Dorsolateral prefrontal cortex (tissue), 122 donors: ENCODE measurements at places on chromosomes 7 and 10.

DNA sequence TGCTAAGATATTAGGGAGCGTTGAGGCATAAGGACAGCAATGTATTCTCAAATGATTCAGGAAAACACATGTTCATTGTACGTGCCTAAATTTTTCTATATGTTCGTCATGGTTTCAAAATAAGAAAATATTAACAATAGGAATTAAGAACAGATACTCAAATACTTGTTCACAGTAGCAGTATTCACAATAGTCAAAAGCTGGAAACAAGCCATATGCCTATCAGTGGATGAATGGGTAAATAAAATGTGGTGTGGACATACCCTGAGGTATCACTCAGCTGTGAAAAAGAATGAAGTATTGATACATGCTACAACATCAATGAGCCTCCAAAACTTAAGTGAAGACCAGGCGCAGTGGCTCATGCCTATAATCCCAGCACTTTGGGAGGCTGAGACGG is 84.7 kb upstream of the PTER start:
- no peak for DNase-seq

GRCh38 chr7:22447762-22448161 is 52.2 kb downstream of the STEAP1B start:
- no peak for DNase-seq

DNA sequence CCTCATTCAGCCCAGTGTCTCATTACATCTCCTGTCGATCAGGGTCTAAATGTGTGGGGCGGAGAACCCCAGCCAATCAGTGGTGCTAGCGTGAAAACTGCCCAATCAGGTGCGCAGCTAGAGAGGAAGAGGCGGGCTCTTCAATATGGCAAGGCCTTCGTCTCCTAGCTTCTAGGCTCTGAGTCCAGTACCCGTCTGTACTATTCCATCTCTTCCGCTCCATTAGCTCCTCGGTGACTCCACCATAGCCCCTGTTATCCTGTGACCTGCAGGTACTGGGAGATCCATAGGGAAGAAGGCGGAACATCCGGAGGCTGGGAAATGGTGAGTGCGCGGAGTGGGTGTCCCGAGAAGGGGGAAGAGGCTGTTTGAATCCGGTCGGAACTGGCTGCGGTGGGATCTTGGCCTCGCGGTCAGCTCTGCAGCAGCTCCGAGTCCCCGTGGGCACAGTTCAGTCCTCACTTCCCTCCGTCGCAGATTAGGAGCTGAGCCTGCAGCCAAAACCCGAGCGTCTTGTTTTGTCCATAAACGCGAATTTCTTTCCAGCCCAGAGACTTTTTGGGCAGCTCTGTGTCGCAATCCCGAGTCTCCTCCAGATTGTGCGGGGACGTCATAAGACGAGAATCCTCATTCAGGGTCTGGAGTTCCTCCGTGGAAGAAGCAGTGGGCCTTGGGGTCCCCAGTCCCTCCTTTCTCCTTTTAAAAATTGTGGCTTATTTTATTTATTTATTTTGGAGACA is at the start of gene ZNF727:
ZNF727 (plus strand) TSS at position 134 of the 740 bp plus-strand sequence; CDS start at position 322, 188 bp downstream.
- DNase-seq, result peak; percentile 84

GRCh38 chr10:34046506-34047034 is 712.1 kb upstream of the NRP1 start:
- DNase-seq, result no peak

GRCh38 chr10:100859484-100859763 is 53.3 kb upstream of the SLF2 start:
- no peak for DNase-seq

DNA sequence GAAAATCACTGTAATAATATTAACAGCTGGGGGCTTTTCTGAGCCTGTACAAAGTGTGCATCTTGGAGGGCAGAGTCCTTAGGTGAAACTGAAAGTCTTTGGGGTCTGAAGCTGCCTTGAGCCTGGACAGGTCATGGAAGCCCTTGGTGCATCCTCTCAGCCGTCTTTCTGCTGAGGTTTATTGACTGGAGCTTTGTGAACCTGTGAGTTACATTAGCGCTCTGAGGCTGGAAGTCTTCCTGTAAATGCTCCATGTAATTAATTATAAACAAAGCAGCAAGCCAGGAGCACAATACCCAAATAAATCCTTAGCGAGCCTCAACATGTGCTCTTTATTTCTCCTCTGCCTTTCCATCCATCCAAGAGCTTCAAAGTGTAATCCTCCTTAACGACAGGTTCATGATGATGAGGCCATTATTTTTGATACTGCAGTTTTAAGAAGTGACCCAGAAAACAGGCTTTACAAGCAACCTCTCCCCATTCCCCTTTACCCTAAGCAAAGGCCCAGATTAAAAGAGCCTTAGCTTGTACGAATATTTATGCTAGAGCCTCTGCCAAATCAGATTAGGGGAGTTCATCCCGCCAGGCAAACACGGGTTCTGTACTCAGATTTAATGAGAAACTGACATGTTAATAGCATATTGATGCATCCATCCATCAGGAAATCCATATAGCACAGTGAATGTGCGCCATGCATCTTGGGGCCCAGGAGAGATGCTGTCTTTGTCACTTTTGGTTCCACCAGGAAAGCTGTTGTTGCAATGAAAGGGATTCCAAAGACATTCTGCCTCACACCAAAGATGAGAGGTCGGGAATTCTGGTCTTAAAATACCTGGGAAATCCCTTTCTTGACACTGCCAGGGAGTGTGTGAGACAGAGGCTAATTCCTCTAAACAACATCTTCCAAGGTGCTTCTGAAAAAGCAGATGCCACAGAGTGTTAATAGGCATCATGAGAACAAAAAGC is 118.1 kb downstream of the ANLN start:
- no peak for DNase-seq

- no peak for DNase-seq
Observed at GRCh38 chr10:87860156-87860795, 3.1 kb downstream of the KLLN start.

DNA sequence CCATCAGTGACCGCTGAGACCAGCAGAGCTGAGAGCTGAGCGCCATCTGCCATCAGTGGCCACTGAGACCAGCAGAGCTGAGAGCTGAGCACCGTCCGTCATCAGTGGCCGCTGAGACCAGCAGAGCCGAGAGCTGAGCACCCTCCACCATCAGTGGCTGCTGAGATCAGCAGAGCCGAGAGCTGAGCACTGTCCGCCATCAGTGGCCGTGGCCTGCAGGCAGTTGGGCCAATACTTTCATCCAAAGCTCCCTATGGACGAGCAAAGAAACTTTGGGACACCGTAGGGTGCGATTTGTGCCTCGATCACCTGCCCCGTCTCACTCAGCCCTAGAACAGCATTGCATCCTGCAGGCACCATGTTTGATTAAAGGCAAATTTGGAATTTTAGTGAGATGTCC is 265.8 kb downstream of the DNAJB6 start:
- no peak for DNase-seq

- DNase-seq, result no peak
Observed at GRCh38 chr7:35700333-35700732, 5.4 kb upstream of the HERPUD2 start.

- no peak for DNase-seq
Observed at GRCh38 chr10:91271886-91272285, 51.4 kb downstream of the PCGF5 start.

DNA sequence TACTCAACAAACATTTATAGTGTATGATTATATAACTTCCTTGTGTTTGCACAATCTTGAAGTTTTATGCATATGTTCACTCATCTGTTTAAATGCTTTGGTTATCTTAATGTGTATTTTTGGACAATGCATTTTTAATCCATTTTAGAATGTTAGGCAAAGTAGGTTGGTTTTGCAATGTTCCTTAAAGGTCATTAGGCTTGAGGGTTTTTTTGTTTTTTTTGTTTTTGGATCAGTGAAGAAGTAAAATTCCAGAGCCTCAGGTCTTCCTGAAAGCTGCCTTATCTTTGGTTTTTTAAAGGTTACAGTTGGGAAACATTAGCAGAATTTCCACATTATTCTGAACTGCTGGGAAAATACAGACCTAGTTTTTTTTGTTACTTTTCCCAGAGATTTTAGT is 12.8 kb downstream of the MDFIC start:
- no peak for DNase-seq

GRCh38 chr10:14500172-14500765 is 169.5 kb upstream of the FRMD4A start:
- DNase-seq, result no peak

GRCh38 chr7:98399462-98399861 is 1.4 kb downstream of the BAIAP2L1 start:
- DNase-seq, result no peak

DNA sequence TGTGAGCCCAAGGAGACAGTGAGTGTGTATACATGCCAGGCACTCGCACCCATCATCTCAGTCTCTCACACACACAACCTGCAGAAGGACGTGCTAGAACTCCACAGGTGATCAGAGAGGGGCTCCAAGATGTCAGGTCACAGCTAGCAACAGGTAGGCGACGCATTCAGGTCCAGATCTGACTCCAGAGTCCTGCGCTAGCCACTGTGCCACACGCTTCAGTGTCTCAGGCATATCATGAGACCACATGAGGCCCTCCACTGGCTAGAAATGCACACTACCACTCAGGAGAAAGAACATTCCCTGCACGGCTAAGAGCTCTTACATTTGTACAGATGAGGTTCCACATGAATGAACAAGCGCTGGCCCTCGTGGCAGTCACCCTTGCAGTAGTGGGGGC is 11.5 kb downstream of the AKR1B1 start:
- DNase-seq, result no peak

DNA sequence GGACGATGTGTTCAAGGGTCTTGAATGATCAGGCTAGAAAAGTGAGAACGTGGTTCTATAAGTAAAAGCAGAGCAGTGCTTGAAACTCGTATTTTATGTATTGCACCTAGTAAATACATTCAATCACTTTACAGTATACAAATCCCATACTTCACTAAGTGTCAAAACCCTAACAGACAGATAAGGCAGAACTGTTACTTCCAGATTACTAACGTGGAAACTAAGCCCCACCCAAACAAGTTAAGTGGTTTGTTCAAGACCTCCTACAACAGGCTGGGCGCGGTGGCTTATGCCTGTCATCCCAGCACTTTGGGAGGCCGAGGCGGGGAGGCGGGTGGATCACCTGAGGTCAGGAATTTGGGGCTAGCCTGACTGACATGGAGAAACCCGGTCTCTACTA is 9.2 kb upstream of the MYO1G start:
- DNase-seq, result no peak

DNA sequence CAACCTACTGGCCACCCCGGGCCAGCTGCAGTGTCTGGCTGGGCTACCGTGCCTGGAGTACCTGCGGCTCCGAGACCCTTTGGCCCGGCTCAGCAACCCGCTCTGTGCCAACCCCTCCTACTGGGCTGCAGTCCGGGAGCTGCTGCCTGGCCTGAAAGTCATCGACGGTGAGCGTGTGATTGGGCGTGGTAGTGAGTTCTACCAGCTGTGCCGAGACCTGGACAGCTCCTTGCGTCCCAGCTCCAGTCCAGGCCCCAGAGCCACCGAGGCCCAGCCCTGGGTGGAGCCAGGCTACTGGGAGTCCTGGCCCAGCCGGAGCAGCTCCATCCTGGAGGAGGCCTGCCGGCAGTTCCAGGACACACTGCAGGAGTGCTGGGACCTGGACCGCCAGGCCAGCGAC is 4.2 kb downstream of the RARRES2 start:
- no peak for DNase-seq

DNA sequence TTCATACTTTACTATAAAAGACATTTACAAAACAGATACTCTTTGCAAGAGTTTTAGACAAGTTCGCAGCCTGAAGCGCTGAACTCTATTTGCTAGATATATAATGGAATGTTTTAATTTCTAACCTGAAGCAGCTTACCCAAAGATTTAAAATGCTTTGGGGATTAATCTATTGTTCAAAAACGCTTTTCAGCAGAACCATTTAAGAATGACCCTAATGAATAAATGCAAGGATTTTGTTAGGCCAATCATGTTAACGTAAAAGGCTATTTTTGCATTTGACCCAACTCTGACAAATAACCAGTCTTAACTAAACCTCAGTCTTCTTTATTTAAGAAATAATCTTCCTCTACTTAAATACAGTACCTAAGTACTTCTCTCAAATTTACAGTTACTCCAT is 406.7 kb upstream of the POT1 start:
- DNase-seq, result no peak

DNA sequence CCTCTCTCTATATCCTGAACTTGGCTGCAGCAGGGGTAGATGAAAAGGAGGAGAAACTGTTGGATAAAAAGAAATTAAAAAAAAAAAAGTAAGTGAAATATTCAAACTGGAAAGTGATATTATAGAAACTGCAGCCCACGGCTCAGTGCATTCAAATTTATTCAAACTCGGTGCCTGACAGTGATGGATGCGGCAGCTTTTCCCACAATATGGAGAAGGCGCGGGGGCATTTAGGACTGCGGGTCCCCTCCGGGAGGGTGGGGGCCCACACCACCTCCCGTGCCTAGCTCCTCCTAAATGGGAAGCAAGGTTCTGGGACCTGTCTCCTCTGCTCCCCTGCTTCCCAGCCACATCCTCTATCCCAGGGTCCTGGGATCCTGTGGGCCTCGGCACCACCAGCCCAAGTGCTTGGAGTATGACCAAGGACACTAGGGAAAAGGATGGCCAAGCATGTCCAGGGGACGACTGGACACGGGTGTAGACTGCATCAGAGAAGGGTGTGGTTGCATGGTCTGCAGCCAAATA is 82.4 kb downstream of the HIF1AN start:
- DNase-seq, result no peak

- no peak for DNase-seq
Observed at GRCh38 chr10:20858292-20859124, 38.6 kb downstream of the NEBL start.

DNA sequence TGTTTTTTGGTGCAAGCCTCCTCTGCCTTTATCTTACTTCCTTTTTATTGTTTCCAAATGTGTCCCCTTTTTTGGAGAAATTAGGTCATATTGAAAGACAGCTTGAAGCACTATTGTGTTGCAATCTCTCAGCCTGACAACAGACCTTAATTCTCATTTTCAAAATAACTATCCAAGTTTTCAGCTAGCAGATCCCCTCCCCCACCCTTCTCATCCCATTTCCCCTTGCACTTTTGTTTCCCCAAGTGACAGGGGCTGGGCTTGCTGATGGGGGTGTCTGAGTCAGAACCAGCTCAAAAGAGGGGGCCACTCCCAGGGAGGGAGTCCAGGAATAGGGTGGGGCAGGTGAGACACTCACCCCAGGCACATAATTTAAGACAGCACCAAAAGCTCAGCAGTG is 75.3 kb downstream of the MKI67 start:
- DNase-seq, result no peak

DNA sequence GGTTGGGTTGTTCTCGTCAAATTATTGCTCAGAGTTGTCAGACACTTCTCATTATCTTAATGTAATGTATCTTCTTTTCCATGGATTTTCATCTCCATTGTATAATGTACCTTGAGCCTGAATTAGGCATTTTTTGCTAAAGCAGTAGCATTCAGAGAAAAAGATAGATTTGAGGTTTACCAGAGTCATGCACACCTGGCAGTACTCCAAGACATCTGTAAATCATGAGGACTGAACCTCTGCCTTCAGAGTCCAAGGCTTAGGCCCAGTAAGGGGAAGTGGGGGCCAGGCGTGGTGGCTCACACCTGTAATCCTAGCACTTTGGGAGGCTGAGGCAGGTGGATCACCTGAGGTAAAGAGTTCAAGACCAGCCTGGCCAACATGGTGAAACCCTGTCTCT is 624.3 kb upstream of the MBL2 start:
- no peak for DNase-seq

GRCh38 chr10:10623958-10624566 is 393.6 kb upstream of the CELF2 start:
- no peak for DNase-seq

GRCh38 chr7:68748934-68749900 is 849.1 kb upstream of the AUTS2 start:
- DNase-seq, result no peak

GRCh38 chr10:119642556-119643111 is 8.5 kb upstream of the BAG3 start:
- no peak for DNase-seq
